Activated CD8-positive, alpha-beta memory T cell treated with anti-CD3 and anti-CD28 coated beads, Interleukin-2, amount 10 ng/mL, durations not matched to agents 7 days and 5 days (primary cell): ENCODE measurements at places on chromosomes 2 and 18.

- peak; percentile 76 for DNase-seq
Measured at GRCh38 chr18:9971313-9971920, 57.6 kb downstream of the VAPA start.

GRCh38 chr2:8103085-8103708 is 578.7 kb upstream of the ID2 start:
- DNase-seq: no peak

- DNase-seq: no peak
Measured at GRCh38 chr2:46870051-46870839, 45.4 kb downstream of the MCFD2 start.

DNA sequence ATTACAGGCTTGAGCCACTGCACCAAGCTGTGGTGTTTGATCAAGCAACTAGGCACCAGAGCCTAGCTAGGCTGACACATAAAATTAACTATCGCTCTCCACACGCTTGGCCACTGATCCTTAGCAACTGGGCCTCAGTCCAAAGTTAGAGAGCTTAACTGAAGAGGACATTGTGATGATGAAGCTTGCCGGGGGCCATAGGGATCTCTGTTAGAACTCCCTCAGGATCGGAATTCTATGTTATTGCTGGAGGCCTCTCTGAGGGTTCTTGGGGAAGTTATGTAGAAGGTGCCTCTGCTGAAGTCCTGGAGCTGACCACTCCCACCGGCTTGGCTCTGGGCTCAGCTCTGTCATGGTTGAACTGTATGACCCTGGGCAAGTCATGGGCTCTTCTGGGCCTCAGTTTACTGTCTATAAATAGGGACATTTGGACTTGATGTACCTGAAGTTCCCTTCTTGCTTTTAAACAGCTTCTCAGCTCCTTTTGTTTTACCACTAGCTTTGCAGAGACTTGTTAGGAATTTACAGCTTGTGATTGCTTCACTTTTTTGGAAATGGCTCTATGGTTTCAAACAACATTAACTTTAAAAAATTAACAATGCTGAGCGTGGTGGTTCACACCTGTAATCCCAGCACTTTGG is 44.1 kb downstream of the GATA6 start:
- no peak for DNase-seq

GRCh38 chr2:230984393-230985220 is 11.3 kb upstream of the SPATA3 start:
- DNase-seq: peak; percentile 93

- DNase-seq: no peak
Measured at GRCh38 chr2:236440110-236440881, 129.3 kb upstream of the ACKR3 start.

- DNase-seq: no peak
Measured at GRCh38 chr2:65357959-65358294, 74.5 kb downstream of the SPRED2 start.

DNA sequence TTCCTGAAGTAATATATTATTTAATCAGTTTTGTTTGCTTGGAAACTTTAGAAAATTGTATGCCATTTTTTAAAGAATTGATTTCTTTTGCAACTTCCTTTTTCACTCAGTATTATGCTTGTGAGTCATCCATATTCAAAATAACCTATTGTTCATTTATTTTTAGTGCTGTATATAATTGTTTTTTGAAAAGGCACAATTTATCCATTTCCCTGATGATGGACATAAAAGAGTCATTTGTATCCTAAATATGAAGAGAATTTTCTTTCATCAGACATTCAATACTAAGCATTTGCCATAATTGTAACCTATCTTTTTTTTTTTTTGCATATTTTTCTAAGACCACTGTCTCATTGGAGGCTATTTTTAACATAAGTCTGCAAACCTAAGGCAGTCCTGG is 134.1 kb upstream of the SERPINE2 start:
- DNase-seq: no peak

GRCh38 chr2:77294474-77294873 is 227.7 kb downstream of the LRRTM4 start:
- no peak for DNase-seq

DNA sequence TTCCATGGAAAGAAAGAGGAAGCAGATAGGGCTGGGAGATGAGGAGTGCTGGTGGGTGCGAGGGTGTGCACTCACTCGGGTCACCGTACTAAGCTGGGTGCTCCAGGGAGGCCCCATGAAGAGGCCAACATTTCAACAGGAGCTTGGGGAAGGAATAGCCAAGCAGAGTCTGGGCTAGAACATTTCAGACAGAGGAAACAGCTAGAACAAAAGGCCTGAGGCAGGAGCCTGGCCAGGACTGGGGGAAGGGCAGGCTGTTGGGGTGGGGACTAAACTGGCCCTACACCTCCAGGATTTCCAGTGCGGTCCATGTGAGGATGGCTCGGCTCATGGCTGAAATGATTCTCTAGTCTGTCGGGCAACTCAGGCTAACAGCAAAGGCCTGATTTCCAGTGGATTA is 90.8 kb downstream of the ZFP36L2 start:
- DNase-seq: peak; percentile 44

- DNase-seq: no peak
Measured at GRCh38 chr2:44324971-44325426, 36.3 kb downstream of the PREPL start.

- no peak for DNase-seq
Measured at GRCh38 chr2:27013738-27014137, 19.0 kb upstream of the TMEM214 start.

- DNase-seq: no peak
Measured at GRCh38 chr2:168767258-168767657, 35.2 kb upstream of the NOSTRIN start.
